ENCODE measurements at places on chromosomes 2 and 18.

- no peak for DNase-seq
Observed at GRCh38 chr18:3040881-3041280, 27.9 kb upstream of the LPIN2 start.

GRCh38 chr2:159516241-159516758, 100.0 kb downstream of the BAZ2B start:
- no peak for DNase-seq

DNA sequence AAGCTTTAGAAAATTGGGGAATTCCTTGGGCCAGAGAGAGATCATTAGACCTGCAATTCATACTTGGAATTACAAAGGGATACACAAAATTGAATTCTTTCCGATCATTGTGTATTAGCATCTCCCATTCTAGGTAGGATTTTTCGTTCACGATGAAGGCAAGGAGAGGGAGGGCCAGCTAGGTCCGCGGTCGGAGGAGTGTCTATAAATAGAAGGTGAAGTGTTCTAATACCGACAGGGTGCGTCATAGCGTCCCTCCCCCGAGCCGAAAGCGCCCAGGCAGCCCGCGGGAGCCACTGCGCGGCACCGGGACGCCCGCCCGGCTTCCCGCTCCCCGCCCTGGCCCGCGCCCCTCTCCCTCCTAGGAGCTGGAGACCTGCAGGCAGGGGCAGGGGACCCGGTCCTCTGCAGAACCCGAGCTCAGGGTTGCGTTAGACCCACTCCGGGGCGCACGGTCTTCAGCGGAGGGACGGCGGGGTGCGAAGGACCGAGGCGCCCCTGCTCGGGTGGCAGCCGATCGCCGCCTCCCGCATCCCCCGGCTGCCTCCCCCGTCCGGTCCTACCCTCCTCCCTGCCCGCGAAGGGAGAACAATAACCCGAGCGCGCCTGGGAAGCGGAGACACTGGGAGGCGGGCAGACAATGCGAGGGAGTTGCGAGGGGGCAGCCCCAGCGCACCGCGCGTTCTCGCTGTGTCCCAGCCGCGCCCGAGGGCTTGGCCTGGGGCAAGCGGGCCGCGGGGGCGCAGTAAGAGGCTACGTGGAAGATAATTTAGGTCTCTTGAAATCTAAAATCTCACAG, 114.2 kb upstream of the SERTAD2 start:
- peak; percentile 65 for DNase-seq

DNA sequence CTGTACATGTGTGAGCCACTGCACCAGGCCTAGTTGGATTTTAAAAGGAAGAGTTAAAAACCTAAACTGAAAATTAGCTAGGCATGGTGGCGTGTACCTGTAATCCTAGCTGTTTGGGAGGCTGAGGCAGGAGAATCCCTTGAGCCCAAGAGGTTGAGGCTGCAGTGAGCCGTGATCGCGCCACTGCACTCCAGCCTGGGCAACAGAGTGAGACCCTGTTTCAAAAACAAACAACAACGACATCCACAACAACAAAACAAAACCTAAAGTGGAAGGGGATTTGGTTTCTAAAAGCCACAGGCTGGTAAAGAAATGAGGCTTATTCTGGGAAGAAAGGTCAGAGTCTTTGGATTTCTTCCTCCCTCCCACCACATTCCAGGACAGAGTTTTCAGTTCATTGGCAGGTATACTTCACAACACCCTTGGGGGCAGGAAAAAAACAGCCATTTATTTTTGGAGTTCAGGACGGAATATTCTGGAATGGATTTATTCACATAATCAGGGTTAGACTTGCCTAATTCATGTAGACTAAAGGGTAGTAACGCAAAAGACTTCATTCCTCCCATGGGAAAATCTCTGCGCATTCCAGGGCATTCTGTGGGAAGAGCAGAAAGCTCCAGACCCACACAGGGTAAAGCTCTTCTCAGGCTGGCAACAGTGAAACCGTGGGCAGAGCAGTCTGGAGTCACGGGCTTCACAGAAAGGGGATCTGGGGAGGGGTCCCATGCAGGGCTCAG, 34.9 kb downstream of the TEX44 start:
- DNase-seq = no peak

- no peak for DNase-seq
Observed at GRCh38 chr18:6374340-6374739, 40.4 kb downstream of the L3MBTL4 start.

- peak; percentile 15 for DNase-seq
Observed at GRCh38 chr2:191617575-191617974, 60.4 kb upstream of the NABP1 start.

DNA sequence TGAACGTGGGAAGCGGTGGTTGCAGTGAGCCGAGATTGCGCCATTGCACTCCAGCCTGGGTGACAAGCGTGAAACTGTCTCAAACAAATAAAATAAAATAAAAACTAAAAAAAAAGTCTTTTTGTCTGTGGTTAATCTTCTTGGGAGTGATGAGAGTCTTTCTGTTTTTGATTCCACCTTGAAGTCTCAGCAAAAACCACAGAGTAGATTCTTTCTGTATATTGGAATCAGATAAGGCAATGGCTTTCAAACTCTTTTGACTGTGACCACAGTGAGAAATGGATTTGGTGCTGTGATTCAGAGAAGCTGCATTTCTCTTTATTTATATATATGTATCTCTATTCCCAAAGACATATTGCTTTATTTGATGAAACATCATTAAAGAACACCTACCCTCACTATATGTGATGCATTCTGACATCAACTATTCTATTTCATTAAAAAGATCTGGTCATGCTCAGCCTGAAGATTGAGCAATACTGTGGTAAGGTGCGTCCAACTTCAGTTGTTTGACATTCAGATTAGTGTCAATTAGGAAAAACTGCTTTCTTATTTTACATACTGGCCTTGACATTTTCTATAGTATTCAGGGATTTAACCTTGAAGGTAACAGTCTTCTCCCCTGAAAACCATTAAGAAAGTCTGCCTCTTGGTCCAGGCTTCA, 15.6 kb downstream of the HRH4 start:
- DNase-seq = no peak

DNA sequence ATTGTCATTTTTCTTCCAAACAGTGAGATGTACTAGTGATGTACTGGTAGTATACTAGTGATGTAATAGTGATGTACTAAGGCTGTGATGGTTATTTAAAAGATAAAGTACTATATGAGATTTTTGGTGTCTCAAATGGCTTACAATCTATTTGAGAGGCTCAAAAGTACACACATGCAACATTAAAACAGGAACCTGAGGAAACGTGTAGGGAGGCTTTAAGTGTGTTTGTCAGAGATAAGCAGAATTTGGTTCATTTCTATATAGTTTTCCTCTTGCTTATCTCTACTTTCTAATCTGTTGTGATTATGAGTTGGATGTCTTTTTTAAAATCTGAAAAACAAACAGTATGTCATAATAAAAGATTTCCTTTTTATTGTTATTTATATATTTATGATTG, 100.9 kb upstream of the SERTAD2 start:
- DNase-seq = no peak

DNA sequence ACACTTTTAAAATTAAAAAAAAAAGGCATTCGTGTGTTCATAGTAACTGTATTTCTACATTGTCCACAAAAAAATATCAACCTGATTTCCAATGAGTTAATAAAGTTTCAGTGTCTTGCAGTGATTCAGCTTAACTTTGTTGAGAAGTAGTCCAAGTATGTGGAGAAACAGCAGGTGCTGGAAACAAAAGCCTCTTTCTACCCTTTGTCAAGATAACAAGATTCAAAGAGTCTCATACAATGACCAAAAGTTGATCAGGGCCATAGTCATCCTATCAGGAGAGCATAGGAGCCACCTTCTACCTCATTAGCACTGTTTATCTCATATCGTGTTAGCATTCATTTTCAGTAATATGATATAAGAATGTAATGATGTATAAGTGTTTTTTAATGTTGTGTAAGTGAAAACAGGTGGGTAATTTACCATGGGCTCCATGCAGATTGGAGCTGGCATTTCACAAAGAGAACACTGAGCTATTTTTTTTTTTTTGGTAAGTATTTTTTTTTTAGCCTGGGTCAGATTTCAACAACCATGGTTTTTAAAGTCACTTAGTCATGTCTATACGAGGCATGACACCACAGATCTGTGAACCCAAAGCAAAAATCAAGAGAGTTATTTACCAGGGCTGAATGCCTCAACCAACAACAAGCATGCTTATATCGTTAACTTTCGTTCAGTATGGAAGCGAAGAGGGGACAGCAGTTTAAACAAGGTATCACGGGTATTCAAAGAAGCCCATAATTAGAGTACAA, 165.0 kb upstream of the ZNF521 start:
- no peak for DNase-seq

GRCh38 chr2:239803766-239804115, 221.4 kb downstream of the NDUFA10 start:
- DNase-seq = no peak

DNA sequence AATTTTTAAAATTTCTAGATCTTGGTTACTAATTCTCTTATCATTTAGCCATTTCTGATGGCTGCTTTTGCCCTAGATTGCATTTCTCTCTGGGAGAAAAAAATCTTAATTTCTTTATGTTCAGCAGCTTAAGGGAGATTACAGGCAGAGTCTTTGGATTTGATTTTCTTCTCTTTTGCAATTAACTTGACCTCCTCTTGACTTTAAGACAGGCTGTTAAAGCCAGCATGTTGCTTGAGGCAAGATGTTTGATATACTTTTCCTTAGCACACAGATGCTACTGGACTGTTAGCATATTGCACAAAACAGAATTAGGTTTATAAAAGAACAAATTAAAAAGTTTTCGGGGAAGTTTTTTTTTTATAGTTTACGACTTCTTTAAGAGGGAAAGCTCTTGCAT, 50.0 kb downstream of the XRCC5 start:
- no peak for DNase-seq

DNA sequence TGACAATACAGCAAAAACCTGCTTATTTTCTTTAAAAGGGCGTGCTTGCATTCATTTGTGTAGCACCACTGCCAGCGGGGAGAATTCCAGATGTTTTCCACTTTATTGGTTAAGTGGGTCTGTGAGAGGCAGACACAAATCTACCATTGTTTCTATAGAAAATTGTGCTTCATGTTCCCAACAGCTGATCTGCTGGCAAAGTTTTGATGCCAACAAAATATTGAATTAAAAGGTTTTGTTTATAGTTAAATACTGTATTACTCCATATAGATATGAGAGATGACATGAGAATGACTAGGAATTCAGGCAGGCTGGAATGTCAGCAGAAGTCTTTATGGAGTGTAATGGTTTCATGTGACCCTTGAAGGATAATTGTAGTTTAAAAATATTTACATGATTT, 182.7 kb downstream of the MC4R start:
- no peak for DNase-seq

DNA sequence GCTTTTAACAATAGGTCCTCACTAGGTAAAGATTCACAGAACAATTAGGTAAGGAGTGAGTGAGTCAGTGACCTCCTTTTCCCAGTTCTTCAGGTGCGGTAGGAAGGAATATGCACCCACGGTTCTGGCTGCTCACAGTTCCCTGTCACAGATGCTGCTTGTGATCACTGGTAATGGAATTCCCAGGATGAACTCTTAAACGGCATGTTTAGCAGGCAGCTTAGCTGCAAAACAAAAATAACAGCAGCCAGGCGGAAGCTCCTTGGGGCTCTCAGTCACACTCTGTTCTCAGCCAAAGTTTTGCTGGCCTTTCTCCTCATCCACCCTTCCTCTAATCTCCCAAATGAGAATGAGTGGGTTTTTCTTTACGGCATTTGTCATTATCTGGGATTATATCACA, 274.5 kb downstream of the MYT1L start:
- DNase-seq = no peak

- peak; percentile 20 for DNase-seq
Observed at GRCh38 chr2:96344011-96344410, 8.4 kb downstream of the NCAPH start.

GRCh38 chr18:58843688-58844035, 21.0 kb upstream of the ZNF532 start:
- no peak for DNase-seq

GRCh38 chr18:40415176-40415791, 1539.8 kb upstream of the PIK3C3 start:
- DNase-seq = no peak

- DNase-seq = no peak
Observed at GRCh38 chr2:215370112-215370965, 58.5 kb downstream of the ATIC start.

- DNase-seq = no peak
Observed at GRCh38 chr2:49175831-49176230, 21.5 kb upstream of the FSHR start.

- DNase-seq = no peak
Observed at GRCh38 chr2:218477247-218477646, 58.3 kb downstream of the VIL1 start.

- no peak for DNase-seq
Observed at GRCh38 chr2:217905395-217905794, 97.4 kb downstream of the TNS1 start.

- no peak for DNase-seq
Observed at GRCh38 chr2:79985571-79985970, 319.0 kb downstream of the LRRTM1 start.

GRCh38 chr2:192030289-192030688, 164.4 kb downstream of the TMEFF2 start:
- no peak for DNase-seq

GRCh38 chr2:191845248-191845715, 1.6 kb downstream of the CAVIN2 start:
- no peak for DNase-seq

GRCh38 chr2:99470957-99471356, 18.9 kb downstream of the REV1 start:
- no peak for DNase-seq

DNA sequence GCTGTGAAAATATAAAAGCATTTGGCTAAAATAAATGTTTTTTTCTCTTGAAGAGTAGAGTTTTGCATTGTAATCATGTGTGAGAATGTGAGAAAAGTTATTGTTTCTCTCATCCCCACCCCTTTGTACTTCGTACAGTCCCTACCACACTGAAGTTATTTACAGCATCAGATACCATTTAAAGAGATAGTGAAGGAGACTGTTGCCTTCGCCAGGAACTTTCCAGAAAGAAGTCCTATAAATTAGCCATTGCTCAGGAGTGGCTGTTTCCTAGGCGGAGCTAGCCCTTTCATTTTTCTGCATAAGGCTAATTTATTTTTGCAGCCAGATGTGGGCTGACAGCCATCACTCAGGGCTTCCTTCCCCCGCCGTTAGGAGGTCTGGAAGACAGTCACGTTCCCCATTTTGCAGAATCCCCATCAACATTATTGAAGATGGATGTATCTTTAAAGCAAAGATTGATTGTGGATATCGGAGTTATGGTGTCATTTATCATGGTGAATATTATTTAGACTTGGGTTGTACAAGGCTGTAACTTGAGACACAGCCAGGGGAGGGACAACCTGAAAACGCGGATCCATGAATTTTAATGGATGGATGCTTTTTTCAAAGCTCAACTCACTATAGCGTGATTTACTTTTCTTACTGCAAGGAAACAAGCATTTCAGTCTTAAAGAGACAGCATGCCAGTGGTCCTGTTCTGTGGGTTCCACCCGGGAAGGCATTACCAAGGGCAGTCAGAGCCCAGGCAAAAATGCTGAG, 17.1 kb downstream of the TSHZ1 start:
- DNase-seq = no peak

GRCh38 chr2:61793389-61793836, 60.4 kb downstream of the FAM161A start:
- DNase-seq = peak; percentile 47

GRCh38 chr2:239983004-239983778, 42.0 kb downstream of the NDUFA10 start:
- no peak for DNase-seq

All from T-helper 17 cell (primary cell).